Heart right ventricle (tissue), 16 donors: ENCODE measurements at places on chromosomes 7 and 10. TPM values are rescaled to one million over a fixed set of nuclear protein-coding genes. Genes with fewer than 3 reads are reported as not detected.

The SRRM3 gene
- 11.2 TPM for total RNA-seq

The MLXIPL gene
- total RNA-seq: 2.0 TPM

The FASTK gene
- total RNA-seq: 73.8 TPM

GRCh38 chr7:4709187-4709586, 27.1 kb downstream of the FOXK1 start:
- DNase-seq: no peak
- no peak overlapping the region for H3K27ac ChIP-seq
- peaks cover 3% of the 10 kb centered on the region for H3K36me3 ChIP-seq
- peaks cover 35% of the 10 kb centered on the region for H3K4me1 ChIP-seq
- no peaks in the 10 kb centered on the region for H3K27me3 ChIP-seq

GRCh38 chr10:23016636-23017035, 78.7 kb upstream of the MSRB2 start:
- H3K4me1 ChIP-seq: no peaks in the 10 kb centered on the region
- H3K36me3 ChIP-seq: no peaks in the 10 kb centered on the region
- H3K27me3 ChIP-seq: no peaks in the 10 kb centered on the region
- H3K4me3 ChIP-seq: no peak overlapping the region
- DNase-seq: no peak

DNA sequence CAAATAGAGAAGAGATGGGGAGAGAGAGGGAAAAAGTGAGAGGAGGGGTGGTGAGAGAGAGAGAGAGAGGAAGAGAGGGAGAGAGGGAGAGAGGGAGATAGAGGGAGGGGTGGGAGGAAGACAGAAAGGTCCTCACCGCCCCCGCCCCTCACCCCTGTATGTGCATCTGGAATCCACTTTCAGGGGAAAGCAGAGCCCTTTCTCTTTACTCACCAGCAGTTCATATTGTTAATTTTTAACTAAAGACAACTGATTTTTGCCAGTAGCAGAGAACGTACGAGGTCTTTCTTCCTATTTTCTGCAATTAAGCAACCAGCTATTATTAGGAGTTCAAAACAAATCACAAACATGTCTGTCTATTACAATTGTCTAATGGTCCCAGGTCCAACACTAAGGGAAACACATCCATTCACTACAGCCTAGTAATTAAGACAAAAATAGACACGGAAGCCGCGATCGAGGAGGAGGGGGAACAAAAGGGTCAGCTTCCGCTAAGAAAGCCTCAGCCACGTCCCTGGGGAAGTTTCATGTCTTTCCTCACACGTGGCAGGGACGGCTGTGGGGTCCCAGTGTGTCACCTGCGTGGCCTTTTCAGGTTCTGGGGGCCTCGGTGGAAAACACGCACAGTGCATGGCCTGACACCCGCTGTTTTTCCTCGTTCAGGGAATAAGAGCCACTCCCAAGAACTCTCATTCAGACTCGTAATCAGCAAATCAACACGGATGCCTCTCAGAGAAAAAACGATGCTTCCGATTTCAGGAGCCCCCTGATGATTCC, 572.0 kb downstream of the PTPRN2 start:
- no peaks in the 10 kb centered on the region for H3K36me3 ChIP-seq
- peak; percentile 19 for DNase-seq
- H3K4me1 ChIP-seq: peaks cover 16% of the 10 kb centered on the region
- H3K27me3 ChIP-seq: peaks cover 27% of the 10 kb centered on the region
- peak overlapping the region; percentile 20 for H3K4me3 ChIP-seq

GRCh38 chr10:123864923-123865322, 26.7 kb downstream of the CPXM2 start:
- no peaks in the 10 kb centered on the region for H3K36me3 ChIP-seq
- DNase-seq: no peak
- no peak overlapping the region for H3K27ac ChIP-seq
- H3K27me3 ChIP-seq: no peaks in the 10 kb centered on the region
- H3K4me1 ChIP-seq: no peaks in the 10 kb centered on the region

- no peaks in the 10 kb centered on the region for H3K27me3 ChIP-seq
- H3K4me3 ChIP-seq: no peak overlapping the region
- no peak for DNase-seq
- H3K4me1 ChIP-seq: peaks cover 50% of the 10 kb centered on the region
- no peak overlapping the region for H3K27ac ChIP-seq
Measured at GRCh38 chr7:96303686-96304443, 18.0 kb downstream of the SLC25A13 start.

- DNase-seq: no peak
- no peaks in the 10 kb centered on the region for H3K4me1 ChIP-seq
- no peak overlapping the region for H3K27ac ChIP-seq
- H3K27me3 ChIP-seq: no peaks in the 10 kb centered on the region
Measured at GRCh38 chr10:129715805-129716204, 248.3 kb downstream of the EBF3 start.

GRCh38 chr7:29413626-29414136, 150.0 kb upstream of the PRR15 start:
- H3K4me1 ChIP-seq: no peaks in the 10 kb centered on the region
- H3K27me3 ChIP-seq: no peaks in the 10 kb centered on the region
- no peak overlapping the region for H3K27ac ChIP-seq
- no peaks in the 10 kb centered on the region for H3K36me3 ChIP-seq
- DNase-seq: no peak
- H3K4me3 ChIP-seq: no peak overlapping the region

DNA sequence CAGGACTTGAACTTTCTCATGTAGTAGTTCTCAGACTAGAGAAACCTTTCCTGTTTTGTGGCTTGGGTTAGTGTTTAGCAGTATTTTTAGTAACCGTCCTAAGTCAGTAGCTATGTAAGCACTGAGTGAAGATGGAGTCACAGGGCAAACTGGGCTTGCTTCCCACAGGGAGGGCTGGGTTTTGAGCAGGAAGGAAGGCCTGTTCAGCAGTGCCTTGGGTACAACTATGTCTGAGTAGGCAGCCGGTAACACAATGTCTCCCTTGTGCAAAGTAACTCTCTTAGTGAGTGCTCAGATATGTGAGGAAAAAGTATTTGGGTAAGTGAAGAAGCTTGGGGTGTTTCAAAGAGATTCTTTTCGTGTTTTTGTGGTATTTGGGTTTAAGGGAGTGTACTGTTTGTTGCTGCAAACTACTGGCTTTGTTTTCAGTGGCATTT, 96.4 kb downstream of the CCSER2 start:
- H3K27ac ChIP-seq: peak overlapping the region; percentile 79
- H3K4me1 ChIP-seq: peaks cover 19% of the 10 kb centered on the region
- H3K36me3 ChIP-seq: peaks cover 15% of the 10 kb centered on the region
- no peaks in the 10 kb centered on the region for H3K27me3 ChIP-seq
- peak overlapping the region; percentile 25 for H3K4me3 ChIP-seq
- DNase-seq: peak; percentile 71

DNA sequence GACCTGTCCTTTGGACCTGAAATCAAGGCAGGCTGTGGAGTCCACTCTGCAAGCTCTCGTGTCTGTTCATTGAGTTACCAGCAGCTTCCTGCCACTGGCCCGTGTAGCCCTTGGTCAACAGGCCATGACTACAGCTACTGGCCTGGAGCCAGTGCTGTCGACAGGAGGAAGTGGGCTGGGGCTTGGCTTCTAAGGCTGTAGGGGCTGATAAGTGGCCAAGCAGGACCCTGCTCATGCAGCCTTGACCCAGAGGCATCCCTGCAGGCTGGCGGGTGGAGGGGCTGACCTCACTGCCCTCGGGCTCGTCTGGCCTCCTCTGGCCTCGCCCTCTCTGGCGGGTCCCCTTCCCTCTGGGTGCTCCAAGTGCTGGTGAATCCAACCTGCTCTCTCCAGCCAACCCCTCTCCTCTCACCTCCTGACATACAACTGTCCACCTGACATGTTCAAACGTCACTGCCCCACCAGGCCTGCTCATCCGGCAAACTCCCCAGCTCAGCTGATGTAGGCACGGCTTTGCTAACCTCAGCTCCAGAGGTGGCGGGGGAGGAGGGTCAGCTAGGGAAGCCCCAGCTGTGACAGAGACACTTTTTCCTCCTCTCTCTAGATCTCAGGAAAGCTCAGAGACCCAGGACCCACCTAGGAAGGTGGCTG, 188.6 kb upstream of the LYZL2 start:
- peak overlapping the region; percentile 79 for H3K27ac ChIP-seq
- no peaks in the 10 kb centered on the region for H3K36me3 ChIP-seq
- no peak overlapping the region for H3K4me3 ChIP-seq
- H3K27me3 ChIP-seq: no peaks in the 10 kb centered on the region
- DNase-seq: peak; percentile 76
- peaks cover 85% of the 10 kb centered on the region for H3K4me1 ChIP-seq

- no peaks in the 10 kb centered on the region for H3K36me3 ChIP-seq
- H3K4me1 ChIP-seq: no peaks in the 10 kb centered on the region
- no peaks in the 10 kb centered on the region for H3K27me3 ChIP-seq
- no peak overlapping the region for H3K27ac ChIP-seq
- H3K4me3 ChIP-seq: no peak overlapping the region
Measured at GRCh38 chr10:5561704-5562645, 37.2 kb downstream of the CALML3 start.

DNA sequence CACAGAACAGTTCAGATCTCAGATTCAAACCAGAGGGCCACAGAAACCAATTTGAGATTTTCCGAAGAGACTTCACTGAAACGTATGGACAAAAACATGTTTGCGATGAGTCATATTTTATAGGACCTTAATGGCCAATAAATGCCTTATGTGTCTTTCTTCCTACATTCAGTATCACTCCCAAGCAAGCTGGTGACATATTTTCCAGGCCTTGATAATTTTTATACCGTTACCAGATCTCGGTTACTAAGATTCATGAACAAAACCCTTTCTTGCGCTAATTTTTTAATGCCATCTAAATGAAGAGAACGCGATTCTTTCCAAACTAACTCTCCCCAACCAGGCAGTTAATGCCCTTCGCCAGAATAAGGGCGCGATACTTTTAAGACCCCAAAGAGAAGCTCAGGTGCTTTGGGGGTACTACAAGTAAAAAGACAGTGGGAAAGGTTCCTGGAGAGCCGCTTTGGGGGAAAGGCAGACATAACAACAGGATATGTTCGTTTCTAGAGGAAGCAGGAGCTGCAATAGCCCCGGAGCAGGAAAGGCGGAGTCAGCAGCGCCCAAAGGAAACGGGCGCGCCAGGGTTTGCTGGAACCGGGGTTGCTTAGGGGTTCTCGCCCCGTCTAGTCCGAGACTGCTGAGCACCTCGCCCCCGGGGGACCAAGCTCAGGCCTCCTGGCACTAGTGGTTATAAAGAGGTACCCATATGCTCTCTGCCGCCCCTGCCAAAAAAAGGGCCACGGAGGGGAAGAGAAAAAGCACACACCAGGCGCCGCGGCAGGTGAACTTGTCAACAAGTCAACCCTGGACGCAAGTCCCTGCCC, 884 bp downstream of the ICA1 start:
- no peaks in the 10 kb centered on the region for H3K4me1 ChIP-seq
- H3K4me3 ChIP-seq: peak overlapping the region; percentile 85
- H3K36me3 ChIP-seq: no peaks in the 10 kb centered on the region
- H3K27me3 ChIP-seq: no peaks in the 10 kb centered on the region
- peak; percentile 75 for DNase-seq

- H3K4me3 ChIP-seq: no peak overlapping the region
- peak; percentile 23 for DNase-seq
- H3K27ac ChIP-seq: no peak overlapping the region
- H3K27me3 ChIP-seq: no peaks in the 10 kb centered on the region
Measured at GRCh38 chr7:141012044-141012685, 2.6 kb downstream of the MRPS33 start.
